ENCODE measurements at places on chromosomes 7 and 10.

DNA sequence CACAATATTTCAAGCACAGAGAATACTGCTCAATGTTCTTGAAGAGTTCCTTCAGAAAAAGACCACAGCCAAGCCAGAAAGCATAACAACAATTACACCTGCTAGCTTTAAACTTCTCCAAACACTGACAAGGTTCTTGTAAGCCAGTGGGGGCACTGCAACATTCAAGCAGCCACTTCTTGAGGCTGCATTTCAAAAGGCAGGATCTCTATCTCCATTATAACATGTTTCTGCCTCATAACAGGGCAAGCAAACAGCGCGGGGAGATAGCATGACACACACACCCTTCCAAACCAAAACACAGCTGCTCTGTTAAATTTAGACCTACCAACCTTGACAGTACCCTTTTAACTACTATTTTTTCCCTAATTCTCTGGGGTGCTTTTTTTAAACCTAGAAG lies 30.8 kb downstream of the CHCHD3 start:
- no peak for DNase-seq

- no peak for DNase-seq
These were observed 1.9 kb upstream of the FAM170B start for GRCh38 chr10:49135575-49136313.

DNA sequence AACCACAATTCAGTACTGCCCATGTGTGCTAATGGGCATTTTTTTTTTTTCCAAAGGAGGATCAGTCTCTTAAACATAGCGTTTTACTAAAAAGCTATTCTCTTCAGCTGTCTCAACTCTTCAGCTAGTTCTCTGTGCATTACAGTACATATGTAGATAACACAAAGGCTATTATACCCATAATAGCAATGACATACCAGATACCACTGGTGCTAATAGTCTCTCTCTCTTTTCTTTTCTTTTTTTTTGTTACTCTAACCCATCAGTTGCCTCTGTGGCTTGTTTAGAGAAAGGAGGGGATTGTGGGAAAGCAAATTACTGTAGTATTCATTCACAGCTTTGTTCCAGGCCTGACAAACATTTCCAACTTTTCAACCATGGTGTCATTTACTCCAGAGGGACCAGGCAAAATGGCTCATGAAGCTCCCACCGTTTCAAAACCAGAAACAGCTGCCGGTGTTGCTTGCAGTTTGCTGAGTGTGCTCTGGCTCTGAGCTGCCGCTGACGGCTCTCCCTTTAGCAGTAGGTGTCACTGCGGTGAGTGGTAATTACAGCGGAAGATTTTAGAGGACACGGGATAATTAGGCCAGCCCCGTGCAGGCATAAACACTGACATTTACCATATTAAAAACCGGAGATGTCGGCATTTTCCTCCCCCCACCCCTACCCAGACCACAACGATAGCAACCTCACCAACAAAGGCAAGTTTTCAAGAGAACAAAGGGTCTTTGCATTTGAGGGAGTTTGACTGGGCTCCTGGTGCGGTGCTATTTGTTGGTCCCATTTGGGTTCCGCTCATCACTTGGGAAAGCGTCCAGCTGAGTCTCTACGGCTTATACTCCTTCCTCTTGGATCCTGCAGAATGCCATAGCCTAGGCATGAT lies 1005.5 kb downstream of the KCNMA1 start:
- no peak for DNase-seq

GRCh38 chr10:127052001-127052400 lies 144.4 kb downstream of the INSYN2A start:
- DNase-seq, result no peak

DNA sequence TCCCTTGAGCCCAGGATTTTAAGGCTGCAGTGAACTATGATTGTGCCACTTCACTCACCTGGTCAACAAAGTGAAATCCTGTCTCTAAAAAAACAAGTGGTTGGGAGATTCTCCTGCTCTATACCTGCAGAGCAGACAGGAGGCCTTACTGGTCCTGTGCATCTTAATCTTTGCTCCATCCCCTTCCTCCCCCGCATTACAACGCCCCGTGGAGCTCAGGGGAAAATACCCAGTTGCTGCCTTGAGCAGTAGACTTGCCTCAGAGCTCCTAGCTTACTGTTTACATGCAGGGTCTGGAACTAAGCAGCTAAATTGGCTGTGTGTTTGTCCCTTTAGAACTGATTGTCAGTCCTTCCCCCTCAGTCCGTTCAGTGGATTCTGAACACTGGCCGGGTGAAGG lies 123.8 kb upstream of the KMT2E start:
- DNase-seq, result no peak

DNA sequence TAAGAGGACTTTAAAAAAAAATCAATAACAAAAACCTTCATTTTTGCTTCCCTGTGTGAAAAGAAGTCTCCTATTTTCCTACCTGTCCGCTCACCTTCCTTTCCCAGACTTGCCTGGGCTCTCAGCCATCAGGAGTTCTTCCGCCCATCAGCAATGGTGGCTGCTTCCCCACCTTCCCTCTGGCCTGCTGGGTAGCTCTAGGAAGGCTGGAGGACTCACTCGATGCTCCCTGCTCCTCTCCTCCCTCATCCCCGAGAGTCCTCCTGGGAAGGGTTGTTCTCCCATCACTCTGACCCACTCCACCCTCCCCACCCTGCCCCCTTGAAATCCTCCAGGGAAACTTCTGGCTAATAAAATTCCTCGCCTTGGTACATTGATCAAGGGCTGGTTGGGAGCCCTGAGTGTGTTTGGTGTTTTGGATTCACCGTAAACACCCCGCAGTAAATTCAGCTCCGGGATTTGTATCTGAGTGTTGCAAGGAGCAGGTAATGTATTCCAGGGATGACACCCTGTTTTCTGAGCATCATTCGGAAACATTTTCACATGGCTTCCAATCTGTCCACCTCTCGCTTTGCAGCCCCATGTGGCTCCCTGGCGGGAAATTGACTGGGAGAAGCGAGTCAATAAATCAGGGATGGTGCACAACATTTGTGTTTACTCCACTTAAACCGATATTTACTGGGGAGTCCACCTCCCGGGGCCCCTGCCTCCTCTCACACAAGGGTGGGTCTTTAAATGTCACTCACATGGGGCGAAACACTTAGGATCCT lies 126.4 kb upstream of the SDK1 start:
- no peak for DNase-seq

All from stimulated activated CD8-positive, alpha-beta memory T cell treated with anti-CD3 and anti-CD28 coated beads, Interleukin-7, amount 100 ng/mL, for 48 hours (primary cell).